ENCODE measurements at places on chromosomes 11 and 22.

GRCh38 chr11:46391186-46391577, 394 bp downstream of the CHRM4 start:
- no peak for DNase-seq

- no peak for DNase-seq
Measured at GRCh38 chr11:64787526-64788320, 9.4 kb upstream of the SF1 start.

GRCh38 chr22:37880668-37881440, 25.2 kb upstream of the MICALL1 start:
- peak; percentile 76 for DNase-seq

- DNase-seq, result no peak
Measured at GRCh38 chr11:26994631-26995095, 751 bp downstream of the FIBIN start.

GRCh38 chr22:28044546-28045173, 125.6 kb upstream of the PITPNB start:
- no peak for DNase-seq

DNA sequence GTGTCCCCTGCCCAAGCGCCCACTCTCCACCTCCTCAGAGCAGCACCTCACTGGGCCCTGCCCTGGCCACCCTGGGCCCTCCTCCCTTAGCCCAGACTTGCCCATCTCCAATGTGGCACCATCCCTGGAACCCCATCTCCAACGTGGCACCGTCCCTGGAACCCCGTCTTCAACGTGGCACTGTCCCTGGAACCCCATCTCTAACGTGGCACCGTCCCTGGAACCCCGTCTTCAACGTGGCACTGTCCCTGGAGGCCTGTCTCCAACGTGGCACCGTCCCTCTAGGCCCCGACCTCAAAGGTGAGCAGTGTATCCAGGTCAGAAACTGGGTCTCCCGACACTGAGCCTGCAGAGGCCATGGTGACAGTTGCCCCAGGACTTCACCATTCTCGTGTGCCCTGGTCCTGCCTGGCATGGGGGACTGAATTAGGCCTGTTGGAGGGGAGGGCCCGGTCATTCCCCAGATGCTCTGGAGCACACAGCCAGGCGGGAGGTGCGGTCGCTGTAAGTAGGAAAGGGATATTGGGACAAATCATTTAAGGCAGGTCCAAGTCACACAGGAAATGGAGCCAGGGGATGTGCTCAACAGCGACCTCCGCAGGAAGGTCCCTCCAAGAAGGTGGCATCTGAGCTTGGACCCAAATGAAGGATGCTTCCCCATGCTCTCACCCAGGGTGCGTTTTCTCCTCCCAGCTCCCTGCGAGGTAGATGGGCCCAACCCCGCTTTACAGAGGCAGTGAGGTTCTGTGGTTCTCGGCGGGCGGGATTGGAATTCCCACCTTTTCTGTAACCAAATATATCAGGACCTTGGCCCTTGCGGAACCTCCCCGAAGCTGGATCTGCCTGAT, 2.4 kb upstream of the CTSD start:
- no peak for DNase-seq

DNA sequence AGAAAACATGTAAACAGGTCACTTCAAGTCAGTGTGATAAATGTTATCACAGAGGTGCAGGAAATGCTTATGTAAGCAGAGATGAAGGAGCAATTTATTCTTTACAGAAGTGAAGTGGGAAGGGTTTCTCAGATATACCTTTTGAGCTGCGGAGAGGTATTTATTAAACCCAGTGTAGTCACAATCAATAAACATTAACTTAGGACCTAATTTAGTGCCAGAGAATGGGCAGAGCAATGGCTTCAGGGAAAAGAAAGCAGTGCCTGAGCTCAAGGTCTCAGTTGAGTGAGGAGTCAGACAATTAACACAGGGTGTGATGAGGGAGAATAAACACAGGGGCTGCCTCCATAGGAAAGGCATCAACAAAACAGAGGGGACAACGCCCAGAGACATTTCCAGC, 1.9 kb downstream of the MS4A5 start:
- no peak for DNase-seq

- no peak for DNase-seq
Measured at GRCh38 chr11:61495801-61496601, 12.5 kb upstream of the LRRC10B start.

DNA sequence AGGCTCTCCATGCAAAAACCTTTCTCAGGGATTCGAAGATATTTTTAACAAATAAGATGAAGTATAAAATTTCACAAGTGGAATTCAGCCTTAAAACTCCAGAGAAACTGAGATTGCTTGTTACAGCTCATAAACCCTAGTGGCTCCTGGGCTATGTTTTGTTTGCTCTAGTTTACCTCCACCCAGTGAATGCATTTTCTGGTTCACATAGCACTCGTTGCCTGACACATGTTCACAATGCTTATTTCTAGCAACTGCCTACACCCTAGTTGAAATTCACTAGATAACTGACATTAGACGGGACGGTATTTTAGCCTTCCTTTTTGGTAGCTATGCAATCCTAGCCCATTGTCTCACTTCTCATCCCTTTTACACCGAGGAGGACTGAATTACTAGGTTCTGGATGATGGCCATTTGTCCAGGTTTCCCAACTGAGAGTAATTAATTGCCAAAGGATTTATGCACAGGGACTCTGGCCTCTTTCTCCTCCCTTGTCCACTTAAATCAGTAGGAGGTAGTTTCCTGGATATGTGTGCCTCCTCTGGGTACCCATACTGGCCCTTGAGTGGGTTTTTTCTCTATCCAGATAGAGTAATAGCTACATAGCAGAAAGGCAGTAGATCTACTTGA, 951.6 kb downstream of the DLG2 start:
- no peak for DNase-seq

- DNase-seq, result no peak
Measured at GRCh38 chr11:72738199-72739141, 13.7 kb downstream of the ARAP1 start.

GRCh38 chr11:24289301-24289700, 207.6 kb upstream of the LUZP2 start:
- no peak for DNase-seq

- peak; percentile 68 for DNase-seq
Measured at GRCh38 chr11:64687643-64688533, 35.1 kb downstream of the NRXN2 start.

GRCh38 chr22:27050771-27051170, 393.4 kb downstream of the MIAT start:
- DNase-seq, result no peak

DNA sequence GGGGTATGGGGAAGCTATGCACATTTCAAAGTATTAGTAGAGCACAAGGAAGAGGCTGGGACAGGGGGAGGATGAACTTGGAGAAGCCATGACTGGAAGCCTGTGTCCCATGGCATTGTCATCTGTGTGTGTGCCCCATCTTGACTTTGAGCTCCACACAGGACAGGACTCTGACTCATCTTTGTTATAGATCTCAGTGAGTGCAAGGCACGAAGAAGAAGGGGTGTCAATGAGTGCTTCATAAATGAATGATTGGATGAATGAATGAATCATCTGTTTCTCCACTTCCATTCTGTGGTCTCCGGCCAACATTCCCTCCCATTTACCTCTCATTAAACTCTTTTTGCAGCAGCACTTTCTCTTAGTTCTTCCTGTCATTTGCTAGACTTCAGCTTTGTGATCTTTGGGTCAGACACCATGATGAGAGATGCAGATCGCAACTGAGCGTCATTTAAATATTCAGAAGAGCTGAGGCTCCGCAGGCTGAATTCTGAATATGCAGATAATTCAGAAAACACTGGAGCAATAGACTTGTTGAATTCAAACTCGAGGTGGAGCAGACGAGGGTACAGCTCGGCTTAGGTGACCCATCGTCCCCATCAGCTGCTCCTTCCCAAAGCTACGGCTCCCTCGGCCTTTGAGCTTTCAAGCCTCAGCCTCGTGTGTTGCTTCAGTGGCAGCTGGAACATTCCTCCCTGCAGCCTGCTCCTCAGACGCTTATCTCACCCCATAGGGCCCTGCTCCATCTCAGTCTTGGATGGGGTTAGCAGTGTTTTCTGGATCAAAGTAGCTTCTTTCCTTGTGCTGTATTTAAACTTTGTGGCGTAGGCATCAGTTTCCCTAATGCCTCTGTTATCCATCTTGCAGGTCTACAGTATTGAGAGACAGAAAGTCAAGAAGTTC, 30.8 kb downstream of the APOL3 start:
- DNase-seq, result no peak

GRCh38 chr11:12137938-12138731, 27.7 kb downstream of the MICAL2 start:
- DNase-seq, result no peak

DNA sequence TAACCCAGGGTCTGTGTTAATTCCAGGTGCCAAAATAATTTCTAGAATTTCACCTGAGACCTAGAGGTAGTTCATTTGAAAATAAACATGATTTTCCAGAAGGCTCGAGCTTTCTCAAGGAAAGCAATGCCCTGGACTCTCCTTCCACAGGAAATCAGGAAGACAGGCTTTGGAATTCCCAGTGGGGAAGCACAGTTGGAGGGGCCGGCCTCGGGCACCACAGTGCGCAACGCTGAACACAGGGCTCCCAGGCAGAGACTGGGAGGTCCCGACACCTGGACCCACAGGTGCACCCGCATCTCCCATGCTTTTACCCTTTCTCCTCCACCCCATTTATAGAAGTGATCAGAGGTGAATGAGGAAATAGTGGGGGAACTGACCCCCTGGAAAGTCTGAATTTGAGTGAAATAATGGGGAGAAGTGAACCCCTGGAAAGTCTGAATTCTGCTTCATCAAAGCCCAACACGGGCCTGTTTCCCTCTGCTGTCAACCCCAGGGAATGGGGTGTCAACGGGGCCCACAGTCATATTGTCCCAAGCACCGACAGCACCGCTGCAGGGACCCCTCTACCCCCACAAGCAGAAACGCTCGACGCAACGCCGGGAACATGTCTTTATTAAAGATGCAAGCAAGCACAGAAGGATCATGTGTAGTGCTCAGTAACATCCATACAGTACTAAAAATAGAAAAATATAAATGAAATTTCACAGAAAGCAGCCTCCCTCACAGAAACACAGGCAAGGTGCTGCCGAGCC, 12.0 kb upstream of the EFCAB6 start:
- no peak for DNase-seq

GRCh38 chr11:62542750-62543567, 3.6 kb downstream of the AHNAK start:
- peak; percentile 55 for DNase-seq

DNA sequence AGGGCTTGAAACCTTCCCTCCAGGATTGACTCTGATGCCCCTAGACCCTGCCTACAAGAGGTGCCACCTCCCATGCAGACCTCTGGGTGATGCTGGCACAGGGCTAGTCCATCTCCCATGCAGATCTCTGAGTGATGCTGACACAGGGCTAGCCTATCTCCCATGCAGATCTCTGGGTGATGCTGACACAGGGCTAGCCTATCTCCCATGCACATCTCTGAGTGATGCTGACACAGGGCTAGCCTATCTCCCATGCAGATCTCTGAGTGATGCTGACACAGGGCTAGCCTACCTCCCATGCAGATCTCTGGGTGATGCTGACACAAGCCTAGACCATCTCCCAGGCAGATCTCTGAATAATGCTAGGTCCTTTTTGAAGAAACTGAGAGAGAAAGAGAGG, 321.7 kb downstream of the NTM start:
- no peak for DNase-seq

- no peak for DNase-seq
Measured at GRCh38 chr11:79097246-79097875, 343.5 kb downstream of the TENM4 start.

DNA sequence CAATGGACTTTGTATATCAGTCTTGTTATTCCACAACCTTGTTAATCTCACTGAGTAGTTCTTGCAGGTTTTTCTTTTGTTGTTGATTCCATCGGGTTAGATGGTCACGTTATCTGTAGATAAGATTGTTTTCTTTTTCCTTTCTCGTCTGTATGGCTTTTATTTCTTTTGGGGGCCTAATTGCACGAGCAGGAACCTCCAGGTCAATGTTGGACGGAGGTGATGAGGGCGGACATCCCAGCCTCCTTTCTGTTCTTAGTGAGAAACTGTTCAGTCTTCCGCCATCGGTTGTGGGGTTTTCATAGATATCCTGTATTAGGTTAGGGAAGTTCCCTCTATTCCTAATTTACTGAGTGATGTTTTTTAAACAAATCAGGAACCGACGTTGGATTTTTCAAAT, 4.8 kb upstream of the PRR33 start:
- no peak for DNase-seq

DNA sequence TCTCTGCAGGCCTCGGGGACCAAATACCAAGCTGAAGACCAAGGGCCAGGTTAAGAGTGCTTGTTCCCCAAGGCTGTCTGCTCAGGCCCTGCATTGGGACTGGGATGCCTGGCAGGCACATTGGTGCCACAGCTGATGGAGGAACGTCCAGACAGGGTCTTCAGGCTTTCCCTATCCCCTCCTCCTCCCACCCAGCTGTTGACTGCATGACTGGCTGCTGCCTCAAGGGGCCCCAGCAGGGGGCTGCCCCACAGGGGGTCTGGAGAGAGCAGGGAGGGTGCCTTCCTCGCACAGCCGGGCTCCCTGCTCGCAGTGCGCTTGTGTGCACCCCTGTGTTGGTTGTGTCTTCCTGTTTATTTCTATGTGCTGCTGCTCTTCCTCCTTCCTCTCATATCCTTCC, 9.9 kb downstream of the RCOR2 start:
- DNase-seq, result no peak

- no peak for DNase-seq
Measured at GRCh38 chr11:25737071-25737675, 594.8 kb upstream of the ANO3 start.

- no peak for DNase-seq
Measured at GRCh38 chr22:31584804-31585160, 77.2 kb downstream of the PISD start.

- DNase-seq, result no peak
Measured at GRCh38 chr22:23608583-23608982, 23.5 kb downstream of the DRICH1 start.

DNA sequence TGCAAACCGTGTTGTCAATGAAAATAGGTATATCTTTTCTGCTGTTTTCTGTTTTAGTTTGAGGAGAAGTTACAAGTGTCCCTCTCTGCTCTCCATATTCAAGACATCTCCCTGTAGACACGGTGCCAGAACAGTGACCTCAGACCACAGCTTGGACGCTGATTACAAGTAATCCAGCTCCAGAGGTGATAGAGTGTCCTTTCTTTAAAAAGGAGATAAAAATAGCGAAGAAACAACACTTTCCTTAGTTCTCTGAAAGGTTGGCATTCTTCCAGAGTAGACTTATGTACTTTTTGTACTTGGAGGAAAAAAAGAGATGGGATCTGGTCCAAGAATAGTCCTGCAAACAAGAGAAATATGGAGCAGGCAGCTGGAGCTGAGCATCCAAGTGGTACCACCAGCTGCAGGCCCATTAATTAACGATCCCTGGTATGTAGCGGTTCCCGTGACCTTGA, 43.0 kb upstream of the WT1 start:
- no peak for DNase-seq

DNA sequence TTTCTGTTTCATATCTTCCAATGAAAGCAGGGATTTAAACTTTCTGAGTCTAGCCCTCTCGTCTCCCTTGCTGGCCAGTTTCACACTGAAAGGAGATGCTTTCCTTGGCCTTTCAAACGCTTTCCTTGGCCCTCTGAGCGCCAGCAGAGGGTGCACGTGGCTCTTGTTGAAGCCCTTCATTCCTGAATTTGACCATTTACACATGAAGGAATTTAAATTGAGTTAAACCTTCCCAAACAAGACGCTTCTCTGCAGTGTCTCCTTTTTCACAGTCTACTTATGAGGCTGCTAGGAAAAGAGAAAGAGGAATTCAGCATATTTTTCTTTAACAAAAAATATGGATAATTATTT, 21.6 kb downstream of the NNMT start:
- no peak for DNase-seq

GRCh38 chr22:27274770-27275449, 526.6 kb downstream of the MN1 start:
- DNase-seq, result no peak

GRCh38 chr11:104106136-104106754, 57.7 kb downstream of the PDGFD start:
- no peak for DNase-seq

- DNase-seq, result no peak
Measured at GRCh38 chr11:11786234-11786633, 55.5 kb upstream of the USP47 start.

All from globus pallidus (tissue), 1 donor.